ENCODE measurements at places on chromosomes 3 and 15. TPM values are rescaled to one million over a fixed set of nuclear protein-coding genes. Genes with fewer than 3 reads are reported as not detected.

Gene IL17RC
- total RNA-seq = 0.22 TPM

Gene NPAP1
- not detected for total RNA-seq

GRCh38 chr3:102614585-102614984 is 179.8 kb downstream of the ZPLD1 start:
- DNase-seq = no peak

Gene CDHR4
- 0.22 TPM for total RNA-seq

Gene IL16
- 281 TPM for total RNA-seq

DNA sequence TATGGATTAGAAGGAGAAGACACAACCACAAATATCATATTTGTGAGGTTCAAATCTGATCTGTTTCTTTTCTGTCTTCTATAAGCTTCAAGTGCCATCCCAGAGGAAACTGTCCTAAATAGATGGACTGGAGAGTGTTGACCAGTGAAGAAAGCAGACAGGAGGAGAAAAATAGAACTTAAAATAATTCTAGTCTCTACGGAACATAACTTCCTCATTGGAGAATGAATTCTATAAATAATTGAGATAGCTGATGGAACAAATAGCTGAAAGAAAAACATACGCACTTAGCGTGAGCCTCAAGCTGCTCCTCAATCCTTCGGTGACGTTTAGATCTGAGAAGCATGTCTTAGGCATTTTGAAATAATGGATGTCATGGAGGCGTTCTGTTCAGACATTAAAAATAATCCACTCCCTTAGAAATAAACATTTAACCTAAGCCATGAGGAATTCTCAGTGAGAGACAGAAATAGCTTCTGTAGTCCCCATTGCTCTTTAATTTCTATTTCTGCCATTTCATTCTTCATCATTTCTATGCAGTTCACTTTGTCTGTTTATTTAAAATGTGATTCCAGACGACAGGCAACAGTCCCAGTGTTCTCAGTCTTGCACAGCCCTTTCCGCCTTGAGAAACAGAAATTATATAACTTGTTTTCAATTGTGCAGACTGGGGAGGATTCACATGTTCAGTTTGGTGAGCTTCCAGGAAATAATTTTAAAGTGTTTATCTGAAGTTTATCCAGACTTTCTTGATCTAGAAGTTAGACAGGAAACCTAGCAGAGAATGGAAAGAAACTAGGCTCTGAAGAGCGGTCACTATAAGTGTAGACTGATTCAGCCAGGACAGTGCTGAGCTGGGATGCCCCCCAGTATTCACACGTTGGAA is 97.3 kb downstream of the NR1D2 start:
- no peak for DNase-seq

DNA sequence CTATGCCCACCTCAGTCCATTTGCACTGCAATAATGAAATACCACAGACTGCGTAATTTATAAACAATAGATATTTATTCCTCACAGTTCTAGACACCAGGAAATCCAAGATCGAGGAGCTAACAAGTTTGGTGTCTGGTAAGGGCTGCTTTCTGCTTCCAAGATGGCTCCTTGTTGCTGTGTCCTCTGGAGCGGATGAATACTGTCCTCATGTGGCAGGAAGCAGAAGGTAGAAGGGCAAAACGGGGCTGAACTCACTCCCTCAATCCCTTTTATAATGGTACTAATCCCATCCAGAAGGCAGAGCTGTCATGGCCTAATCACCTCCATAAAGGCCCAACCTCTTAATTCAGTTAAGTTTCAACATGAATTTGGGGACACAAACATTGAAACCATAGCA is 75.3 kb downstream of the P2RY1 start:
- no peak for DNase-seq

Gene HTR3C
- not detected for total RNA-seq

Gene MESP2
- total RNA-seq = not detected

DNA sequence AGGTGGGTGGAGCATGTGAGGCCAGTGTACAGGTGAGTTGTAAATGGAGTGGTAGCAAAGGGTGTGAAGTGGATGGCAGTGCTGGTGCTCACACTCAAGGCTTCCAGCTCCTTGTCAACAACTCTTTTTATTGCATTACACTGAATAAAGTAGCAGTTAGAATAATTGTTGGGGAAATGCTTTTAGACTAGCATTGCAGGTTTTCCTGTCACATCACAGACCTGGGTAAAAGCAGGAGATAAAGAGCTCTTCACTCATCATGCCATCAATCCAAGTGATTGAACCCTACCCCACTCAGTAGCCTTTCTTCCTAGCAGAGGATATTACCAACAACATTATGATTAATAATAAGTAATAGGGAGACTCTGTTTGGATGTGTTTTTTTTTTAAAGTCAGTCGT is 81.6 kb downstream of the CDIN1 start:
- DNase-seq = no peak

Gene ITPKA
- total RNA-seq = 0.25 TPM

Gene GOLGA8G
- total RNA-seq = not detected

- no peak for DNase-seq
Measured at GRCh38 chr15:48458876-48459275, 127.6 kb downstream of the DUT start.

GRCh38 chr3:77373619-77374018 is 333.7 kb downstream of the ROBO2 start:
- no peak for DNase-seq

Gene PIERCE2
- not detected for total RNA-seq

Gene EFHB
- 0.17 TPM for total RNA-seq

GRCh38 chr3:123300583-123300982 is 98.8 kb downstream of the SEC22A start:
- DNase-seq = no peak

Gene PRKCI
- total RNA-seq = 24.2 TPM

DNA sequence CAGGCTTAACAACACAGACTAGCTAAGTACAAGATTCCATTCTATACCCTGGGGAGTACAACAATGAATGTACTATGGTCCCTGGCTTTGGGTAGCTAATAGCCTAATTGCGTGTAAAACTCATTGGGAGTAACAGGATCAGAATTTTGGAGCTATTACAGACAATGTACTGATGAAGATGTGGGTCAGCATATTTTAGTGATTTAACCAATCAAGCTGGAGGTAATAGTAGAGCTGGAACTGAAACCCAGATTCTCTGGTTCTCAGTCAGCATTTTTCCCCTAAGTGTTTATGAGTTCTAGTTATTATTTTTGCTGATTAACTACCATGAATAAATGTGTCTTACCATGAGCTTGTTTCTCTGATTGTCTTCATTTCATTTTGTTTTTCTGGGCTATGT is 578.7 kb downstream of the NLGN1 start:
- no peak for DNase-seq

Gene IQCH
- total RNA-seq = 2.2 TPM

GRCh38 chr3:50256978-50257890 is 11.7 kb upstream of the SEMA3B start:
- peak; percentile 54 for DNase-seq

Gene PLA1A
- 0.19 TPM for total RNA-seq

DNA sequence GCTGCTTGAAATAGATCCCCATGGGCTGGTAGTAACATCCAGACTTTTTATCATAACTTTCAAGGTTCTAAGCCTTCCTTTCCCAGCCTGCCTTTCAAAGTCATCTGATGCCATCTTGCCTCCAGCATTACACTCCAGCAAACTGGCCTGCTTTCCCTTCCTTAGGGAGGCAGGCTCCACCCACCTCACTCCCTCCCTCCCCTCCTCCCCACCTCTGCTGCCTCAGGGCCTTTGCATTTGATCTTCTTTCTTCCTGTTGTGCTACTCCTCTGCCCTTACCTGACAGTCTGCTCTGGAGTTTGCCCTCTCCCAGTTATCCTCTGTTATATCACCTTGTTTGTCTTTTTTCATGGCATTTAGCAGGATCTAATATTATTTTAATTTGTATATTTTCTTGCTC is 319.5 kb downstream of the KCNH8 start:
- DNase-seq = no peak

Gene TM4SF18
- not detected for total RNA-seq

Gene MOBP
- total RNA-seq = not detected

Measured in activated naive CD8-positive, alpha-beta T cell treated with anti-CD3 and anti-CD28 coated beads, Interleukin-2, amount 10 ng/mL, durations not matched to agents 7 days and 5 days (primary cell).